CD4-positive, alpha-beta T cell treated with Interleukin-17A for 1 hour (primary cell): ENCODE measurements at places on chromosomes 1 and 21.

DNA sequence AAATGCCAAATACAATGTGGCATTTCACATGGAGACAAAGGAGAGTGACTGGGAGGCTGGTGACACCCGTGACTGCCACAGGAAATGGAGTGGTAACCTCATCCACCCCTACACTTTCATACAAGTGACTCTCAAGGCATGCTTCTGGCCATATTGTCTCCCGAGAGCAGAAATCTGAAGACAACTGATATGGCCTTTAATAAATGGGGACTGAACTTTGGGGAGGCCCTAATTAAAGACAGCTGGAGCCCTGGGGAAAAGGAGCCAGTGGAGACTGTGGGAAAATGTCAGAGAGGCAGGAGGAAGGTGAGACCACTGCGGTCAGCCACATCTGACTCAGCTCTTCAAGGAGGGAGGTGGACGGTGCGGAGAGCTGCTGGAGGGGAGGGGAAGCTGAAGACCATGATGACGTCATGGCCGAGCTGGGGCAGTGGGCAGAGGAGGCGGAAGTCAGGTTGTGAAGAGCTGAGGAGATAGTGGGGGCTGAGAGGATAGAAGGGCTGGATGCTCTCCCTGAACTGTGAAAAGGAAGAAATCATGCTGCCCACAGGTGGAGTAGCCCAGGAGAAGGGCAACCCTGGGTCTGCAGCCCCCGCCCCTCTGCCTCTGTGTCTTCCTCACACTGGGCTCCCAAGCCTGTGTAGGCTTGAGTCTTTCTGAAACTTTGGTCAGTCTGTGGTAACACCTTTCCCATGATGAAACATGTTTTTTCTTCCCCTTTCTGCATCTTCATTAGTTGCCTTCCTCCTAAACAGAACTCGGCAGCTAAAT, 14.0 kb upstream of the NCF2 start:
- DNase-seq = no peak

GRCh38 chr1:200265881-200266280, 144.0 kb downstream of the ZNF281 start:
- no peak for DNase-seq

DNA sequence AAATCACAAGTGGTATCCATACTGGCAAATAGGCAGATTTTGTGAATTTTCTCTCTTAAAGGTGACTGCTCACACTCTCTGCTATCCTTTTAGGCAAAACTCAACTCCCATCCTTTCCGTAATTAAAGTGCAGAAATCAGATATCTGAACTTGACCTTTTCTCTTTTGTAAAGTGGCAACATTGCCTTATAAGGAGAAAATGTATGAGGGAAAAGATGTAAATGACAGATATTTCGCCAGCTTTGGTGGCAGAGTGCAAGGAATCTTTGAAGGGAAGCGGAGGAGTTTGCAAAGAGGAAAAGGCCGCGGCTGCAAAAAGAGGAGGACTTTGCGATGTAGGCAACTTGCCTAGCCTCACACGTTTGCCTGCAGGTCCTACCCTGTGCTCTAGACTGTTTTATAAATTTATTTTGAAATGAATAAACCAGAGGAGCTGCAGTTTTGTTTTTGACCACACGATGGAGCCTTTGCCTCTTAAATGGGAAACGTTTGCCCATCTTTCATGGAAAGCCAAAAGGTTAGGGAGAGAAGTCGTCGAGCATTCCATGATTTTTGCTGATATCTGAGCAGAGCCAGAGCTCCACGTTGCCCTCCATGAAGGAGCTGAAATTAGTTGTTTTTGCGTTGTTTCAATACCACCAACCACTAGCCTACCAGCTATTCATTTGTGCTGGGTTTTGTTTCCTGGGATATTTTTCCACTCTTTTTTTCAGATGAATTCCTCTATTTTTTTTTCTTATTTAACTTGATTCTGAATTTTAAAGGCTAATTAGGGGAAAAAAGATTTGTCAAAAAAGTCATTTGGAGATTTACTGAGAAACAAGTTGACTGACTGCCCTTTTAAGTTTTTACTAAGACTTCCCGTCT, 242.3 kb downstream of the LMX1A start:
- DNase-seq = no peak

DNA sequence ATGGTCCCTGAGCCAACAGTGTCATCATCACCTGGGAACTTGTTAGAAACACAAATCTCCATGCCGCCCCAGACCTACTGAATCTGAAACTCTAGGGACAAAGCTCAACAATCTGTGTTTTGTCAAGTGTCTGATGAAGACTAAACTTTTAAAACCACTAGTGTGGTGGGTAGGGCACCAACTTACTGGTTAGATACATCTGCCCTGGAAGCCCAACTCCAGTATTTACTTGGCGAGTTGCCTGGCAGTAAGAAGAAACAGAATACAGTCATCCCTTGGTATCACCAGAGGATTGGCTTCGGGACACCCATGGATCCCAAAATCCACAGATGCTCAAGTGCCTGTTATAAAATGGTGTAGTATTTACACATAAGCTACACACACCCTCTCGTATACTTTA, 367.9 kb upstream of the DUSP10 start:
- DNase-seq = no peak

GRCh38 chr1:27154469-27154990, 395 bp downstream of the SLC9A1 start:
- DNase-seq = no peak

DNA sequence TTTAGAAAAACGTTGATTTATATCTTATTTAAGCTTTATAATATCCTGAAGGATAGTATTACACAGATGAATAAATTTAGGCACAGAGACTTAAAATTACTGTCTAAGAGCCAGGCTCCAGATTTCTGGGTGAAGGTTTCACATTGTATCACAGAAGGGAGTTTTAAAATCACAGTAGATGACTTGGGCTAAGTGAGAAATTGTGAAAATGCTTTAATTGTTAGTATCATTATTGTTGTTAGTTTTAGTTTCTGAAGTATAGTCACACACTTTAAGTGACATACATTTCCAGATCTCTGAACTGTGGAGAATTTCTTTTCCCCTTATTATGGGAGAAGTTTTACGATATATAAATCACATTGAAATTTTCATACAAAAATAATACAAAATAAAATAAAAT, 83.5 kb downstream of the NDUFS5 start:
- no peak for DNase-seq

DNA sequence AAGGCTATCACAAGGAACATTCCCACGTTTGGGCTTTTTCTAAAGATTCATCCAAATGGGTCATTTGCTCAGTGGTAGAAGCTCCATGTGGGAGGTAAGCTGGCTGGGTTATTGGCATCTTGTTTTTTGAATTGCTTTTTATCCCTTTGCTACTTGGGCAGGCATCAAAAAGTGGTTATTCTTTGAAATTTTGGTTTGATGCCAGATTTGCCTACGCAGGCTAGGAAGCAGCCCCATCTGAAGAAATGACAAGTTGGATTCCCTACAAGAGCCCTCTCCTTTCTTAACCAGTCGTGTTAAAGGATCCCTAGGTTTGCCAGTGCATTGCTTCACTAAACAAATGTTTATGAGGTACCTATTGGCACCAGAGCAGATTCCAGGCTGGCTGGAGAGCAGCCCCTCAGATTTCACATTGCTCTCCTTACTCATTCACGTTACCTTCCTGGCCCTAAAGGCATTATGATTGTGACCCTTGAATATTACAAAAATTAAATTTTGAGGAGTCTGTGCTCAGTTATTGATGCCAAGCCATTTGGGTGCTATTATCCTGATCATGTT, 38.8 kb downstream of the ARID1A start:
- DNase-seq = no peak

- no peak for DNase-seq
These were observed 69.5 kb downstream of the XCL2 start for GRCh38 chr1:168474322-168474721.

- no peak for DNase-seq
These were observed 526.7 kb upstream of the ADAMTS5 start for GRCh38 chr21:27493542-27493941.

DNA sequence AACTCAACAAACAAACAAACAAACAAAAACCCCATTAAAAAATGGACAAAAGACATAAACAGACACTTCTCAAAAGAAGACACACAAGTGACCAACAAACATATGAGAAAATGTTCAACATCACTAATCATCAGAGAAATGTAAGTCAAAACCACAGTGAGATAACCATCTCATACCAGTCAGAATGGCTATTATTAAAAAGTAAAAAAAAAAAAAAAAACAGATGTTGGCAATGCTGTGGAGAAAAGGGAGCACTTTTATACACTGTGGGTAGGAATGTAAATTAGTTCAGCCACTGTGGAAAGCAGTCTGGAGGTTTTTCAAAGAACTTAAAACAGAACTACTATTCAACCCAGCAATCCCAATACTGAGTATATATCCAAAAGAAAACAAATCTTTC, 94.7 kb downstream of the PLPP3 start:
- DNase-seq = no peak

DNA sequence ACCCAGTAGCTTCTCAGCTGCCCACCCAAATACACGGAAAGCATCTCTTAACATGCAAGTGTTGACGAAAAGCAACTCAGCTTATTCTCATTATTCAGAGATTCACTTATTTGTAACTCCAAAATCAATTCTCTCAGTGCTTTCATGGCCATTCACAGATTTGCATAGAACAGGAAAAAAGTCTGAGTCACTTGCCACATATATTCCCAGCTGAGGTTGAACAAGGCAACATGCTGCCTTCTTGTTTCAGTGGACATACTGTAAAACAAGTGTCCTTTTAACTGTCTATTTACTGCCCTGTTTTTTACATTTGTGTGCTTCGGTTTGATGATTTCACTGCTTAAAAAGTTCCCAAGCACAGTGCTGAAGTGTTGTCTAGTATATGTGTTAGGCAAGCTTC, 273.0 kb downstream of the LTN1 start:
- DNase-seq = no peak

GRCh38 chr1:914131-914890, 9.4 kb upstream of the SAMD11 start:
- no peak for DNase-seq

DNA sequence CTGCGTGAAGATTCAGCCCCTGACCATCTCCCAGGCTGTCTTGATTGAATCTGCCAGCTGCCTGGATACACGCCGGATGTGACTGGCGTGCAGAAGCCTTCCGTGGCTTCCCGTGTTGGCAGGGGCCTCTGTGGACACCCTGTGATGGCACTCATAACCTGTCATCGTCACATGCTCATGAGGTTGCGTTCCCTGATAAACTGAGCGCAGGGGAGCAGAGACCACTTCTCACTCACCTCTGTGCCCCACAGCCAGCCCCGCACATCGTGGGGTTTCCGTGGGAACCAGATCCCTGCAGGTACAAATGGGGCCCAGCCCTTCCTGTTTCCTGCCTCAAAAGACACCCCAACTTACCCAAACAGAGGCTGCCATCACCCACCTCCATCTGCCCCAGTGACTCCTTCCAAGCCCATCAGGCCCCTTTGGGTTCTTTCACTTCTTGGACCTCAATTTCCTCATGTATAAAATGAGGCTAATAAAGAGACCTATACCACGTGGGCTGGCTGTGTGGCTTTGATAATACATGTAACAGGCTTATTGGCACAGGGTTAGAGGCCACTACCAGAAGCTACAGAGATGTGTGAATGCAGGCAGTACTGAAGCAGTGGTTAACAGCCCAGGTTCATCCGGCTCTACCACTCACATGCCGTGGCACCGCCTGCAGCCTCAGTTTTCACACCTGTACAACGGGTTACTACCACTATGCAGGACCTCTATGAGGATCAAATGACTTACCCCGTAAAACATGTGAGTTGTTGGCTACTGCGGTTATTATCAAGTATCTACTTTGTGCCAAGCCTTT, 23.6 kb downstream of the HTR6 start:
- DNase-seq = peak; percentile 73
